ENCODE measurements at places on chromosomes 7 and 10.

DNA sequence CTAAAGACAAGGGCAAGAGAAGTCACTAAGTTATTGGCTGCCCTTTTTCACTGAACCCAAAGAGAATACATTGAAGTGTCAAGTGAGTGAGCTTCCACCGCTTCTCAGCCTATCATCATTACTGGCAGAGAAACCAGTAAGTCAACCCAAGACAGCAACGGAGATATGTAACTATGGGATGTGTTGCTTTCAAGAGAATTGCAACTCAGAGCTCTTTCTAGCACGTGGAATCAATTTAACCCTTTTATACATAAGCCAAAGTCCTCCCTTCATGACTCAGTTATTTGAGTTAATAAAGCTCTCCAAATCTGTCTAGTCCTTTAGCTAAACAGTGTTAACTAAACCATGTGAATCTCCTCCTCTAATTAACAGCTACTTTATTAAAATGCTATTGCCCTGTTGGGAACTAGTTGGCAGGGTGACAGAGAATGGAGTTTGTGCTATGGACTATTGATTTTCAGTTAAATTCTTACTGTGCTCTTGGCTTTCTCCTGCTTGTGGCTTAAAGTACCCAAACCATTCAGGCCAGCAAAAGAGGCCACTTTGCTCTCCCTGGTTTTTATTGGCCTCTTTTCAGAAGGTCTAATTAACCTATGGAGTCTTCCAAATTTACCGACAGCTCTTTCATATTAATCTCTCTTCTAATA, 287.7 kb downstream of the NRG3 start:
- no peak for DNase-seq

- no peak for DNase-seq
Observed at GRCh38 chr7:112985377-112985987, 101.1 kb downstream of the GPR85 start.

- no peak for DNase-seq
Observed at GRCh38 chr7:5070206-5070605, 24.5 kb downstream of the RBAK start.

- DNase-seq: no peak
Observed at GRCh38 chr7:41809940-41810576, 107.2 kb upstream of the INHBA start.

DNA sequence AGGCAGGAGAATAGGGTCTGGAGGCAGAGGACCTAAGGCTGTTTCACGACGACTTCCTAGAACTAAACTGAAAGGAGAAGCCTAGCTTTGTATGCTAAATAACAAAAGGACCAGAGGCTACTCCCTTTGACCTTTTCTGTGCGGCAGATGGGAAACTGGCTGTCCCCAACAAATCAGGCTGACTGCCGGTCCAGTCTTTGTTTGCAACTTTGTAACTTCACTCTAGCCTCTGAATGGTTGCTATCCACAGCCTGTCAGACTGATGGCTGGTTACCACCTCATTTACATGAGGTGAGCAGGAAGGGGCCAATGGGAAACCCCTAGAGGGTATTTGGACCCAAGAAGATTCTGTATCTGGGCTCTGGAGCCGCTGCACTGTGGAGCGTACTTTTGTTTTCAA, 132.6 kb upstream of the SHH start:
- DNase-seq: no peak

- no peak for DNase-seq
Observed at GRCh38 chr10:1050145-1050544, 1.2 kb upstream of the IDI1 start.

GRCh38 chr7:98655611-98656010, 38.5 kb downstream of the NPTX2 start:
- DNase-seq: no peak

All from T follicular helper cell (primary cell).